ENCODE measurements at places on chromosomes 6 and 20. TPM values are rescaled to one million over a fixed set of nuclear protein-coding genes. Genes with fewer than 3 reads are reported as not detected.

- no peaks in the 10 kb centered on the region for H3K27me3 ChIP-seq
- no peak overlapping the region for H3K4me3 ChIP-seq
- no peak for DNase-seq
- H3K4me1 ChIP-seq: no peaks in the 10 kb centered on the region
- H3K36me3 ChIP-seq: no peaks in the 10 kb centered on the region
Measured at GRCh38 chr20:25224941-25225340, 22.9 kb upstream of the PYGB start.

DNA sequence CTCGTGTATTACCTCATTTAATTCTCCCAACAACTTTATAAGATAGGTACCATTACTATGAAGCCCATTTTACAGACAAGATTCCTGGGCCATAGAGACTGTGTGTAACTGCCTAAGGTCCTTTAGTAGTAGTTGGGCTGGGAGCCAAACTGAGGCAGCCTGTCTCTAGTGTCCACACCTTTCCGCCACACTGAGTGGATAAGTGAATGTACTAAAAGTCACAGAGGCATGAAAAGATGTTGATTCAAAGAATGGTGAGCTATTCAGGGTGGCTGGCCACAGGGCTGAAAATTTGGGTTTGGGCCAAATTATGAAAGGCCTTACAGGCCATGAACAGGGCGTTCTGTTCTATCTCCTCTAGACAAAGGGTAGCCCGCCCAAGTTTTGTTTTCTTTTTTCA lies 11.0 kb downstream of the CD24 start:
- H3K36me3 ChIP-seq: no peaks in the 10 kb centered on the region
- H3K27ac ChIP-seq: no peak overlapping the region
- H3K27me3 ChIP-seq: peaks cover 41% of the 10 kb centered on the region
- H3K4me1 ChIP-seq: no peaks in the 10 kb centered on the region
- DNase-seq: no peak

DNA sequence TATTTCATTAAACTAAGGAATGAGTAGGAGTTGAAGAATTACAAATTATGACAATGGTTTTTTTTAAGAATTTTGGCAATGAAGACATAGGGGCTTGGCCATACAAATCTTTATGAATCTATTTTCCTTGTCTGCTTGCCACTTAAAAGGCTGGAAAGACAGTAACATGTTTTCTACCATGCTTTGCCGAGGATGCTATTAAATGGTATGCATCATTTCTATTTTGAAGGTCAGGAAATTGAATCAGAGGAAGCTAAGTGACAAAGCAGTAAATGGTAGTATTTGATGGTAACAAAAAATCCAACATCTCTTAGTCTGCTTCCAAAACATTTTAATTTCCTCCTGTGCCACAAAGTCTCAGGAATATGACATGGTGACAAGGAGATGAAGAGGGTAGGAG lies 287.2 kb downstream of the RFPL4B start:
- no peak overlapping the region for H3K4me3 ChIP-seq
- no peaks in the 10 kb centered on the region for H3K36me3 ChIP-seq
- H3K27me3 ChIP-seq: no peaks in the 10 kb centered on the region
- no peaks in the 10 kb centered on the region for H3K4me1 ChIP-seq
- H3K27ac ChIP-seq: no peak overlapping the region

- no peak overlapping the region for H3K4me3 ChIP-seq
- no peak for DNase-seq
- peaks cover 50% of the 10 kb centered on the region for H3K27me3 ChIP-seq
- peaks cover 3% of the 10 kb centered on the region for H3K36me3 ChIP-seq
- no peak overlapping the region for H3K27ac ChIP-seq
- H3K4me1 ChIP-seq: no peaks in the 10 kb centered on the region
Measured at GRCh38 chr20:2417213-2417541, 36.5 kb downstream of the TGM6 start.

DNA sequence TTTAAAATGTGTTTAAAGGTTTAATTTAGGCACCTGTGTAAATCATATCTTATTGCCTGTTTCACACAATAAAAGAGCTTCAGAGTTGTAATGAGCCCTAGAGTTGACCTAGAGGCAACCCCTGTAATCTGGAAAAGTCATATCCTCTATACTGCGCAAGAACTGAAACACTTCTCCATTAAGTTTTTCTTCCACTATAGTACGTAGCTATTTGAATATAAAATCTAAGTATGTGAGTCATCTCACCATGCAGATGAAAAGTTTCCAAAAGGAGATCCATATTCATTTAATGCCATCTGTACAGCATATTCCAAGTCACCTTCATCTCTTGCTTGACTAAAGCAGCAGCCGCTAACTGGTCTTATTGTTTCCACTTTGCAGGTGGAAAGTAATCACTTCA lies 26.0 kb upstream of the TAAR1 start:
- no peaks in the 10 kb centered on the region for H3K4me1 ChIP-seq
- H3K4me3 ChIP-seq: no peak overlapping the region
- H3K27ac ChIP-seq: no peak overlapping the region
- no peak for DNase-seq

- no peak overlapping the region for H3K4me3 ChIP-seq
- peaks cover 22% of the 10 kb centered on the region for H3K27me3 ChIP-seq
- DNase-seq: no peak
- H3K4me1 ChIP-seq: no peaks in the 10 kb centered on the region
- no peaks in the 10 kb centered on the region for H3K36me3 ChIP-seq
Measured at GRCh38 chr6:7431674-7432390, 42.2 kb downstream of the RIOK1 start.

GRCh38 chr6:33716379-33716778 lies 4.9 kb upstream of the UQCC2 start:
- no peak overlapping the region for H3K4me3 ChIP-seq
- no peak for DNase-seq
- no peaks in the 10 kb centered on the region for H3K36me3 ChIP-seq
- H3K4me1 ChIP-seq: peaks cover 5% of the 10 kb centered on the region

DNA sequence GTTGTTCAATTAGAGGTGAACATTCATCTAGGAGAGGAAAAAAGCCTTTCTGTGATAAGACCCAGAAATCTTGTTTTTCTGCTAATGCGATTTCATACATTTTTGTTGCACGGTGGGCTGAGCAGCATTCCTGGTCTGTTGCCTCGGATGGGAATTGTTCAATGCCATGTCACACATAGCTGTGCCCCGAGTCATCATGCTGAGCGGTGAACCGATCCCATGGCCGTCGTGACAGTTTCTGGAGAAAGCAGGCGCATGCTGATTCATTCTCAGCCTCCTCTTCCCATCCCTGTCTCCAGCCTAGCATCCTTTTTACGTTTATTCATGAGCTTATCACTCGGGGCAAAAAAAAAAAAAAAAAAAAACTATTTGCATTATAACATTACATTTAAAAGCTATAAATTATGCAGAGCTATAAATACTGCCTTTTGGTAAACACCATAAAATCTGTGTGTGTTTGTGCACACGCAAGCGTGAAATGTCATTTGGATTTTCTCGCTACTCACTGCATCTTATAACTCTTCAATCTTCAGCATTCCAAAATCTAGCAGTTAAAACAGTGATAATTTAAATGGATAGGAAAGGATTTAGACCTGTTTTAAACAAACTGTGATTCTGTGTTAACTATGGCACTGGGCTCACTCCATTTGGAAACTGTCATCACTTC lies 58.9 kb upstream of the IFNGR1 start:
- peaks cover 8% of the 10 kb centered on the region for H3K36me3 ChIP-seq
- no peak for DNase-seq
- H3K27ac ChIP-seq: no peak overlapping the region
- peaks cover 12% of the 10 kb centered on the region for H3K4me1 ChIP-seq
- no peak overlapping the region for H3K4me3 ChIP-seq
- H3K27me3 ChIP-seq: peaks cover 22% of the 10 kb centered on the region

- peaks cover 45% of the 10 kb centered on the region for H3K4me1 ChIP-seq
- peak overlapping the region; percentile 78 for H3K4me3 ChIP-seq
- H3K36me3 ChIP-seq: peaks cover 17% of the 10 kb centered on the region
- no peak for DNase-seq
Measured at GRCh38 chr6:32152769-32153563, 975 bp upstream of the PPT2 start.

DNA sequence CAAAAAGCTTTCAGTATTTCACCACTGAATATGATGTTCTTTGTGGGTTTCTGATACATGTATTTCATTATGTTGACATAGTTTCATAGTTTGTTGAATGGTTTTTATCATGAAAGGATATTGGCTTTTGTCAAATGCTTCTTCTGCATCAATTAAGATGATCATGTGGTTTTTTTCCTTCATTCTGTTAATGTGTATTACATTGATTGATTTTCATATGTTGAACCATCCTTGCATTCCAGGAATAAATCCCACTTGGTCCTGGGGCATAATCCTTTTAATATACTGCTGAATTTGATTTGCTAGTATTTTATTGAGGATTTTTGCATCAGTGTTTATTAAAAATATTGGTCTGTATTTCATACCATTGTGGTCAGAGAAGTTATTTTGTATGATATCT lies 70.9 kb upstream of the BHLHE23 start:
- no peaks in the 10 kb centered on the region for H3K4me1 ChIP-seq
- peaks cover 15% of the 10 kb centered on the region for H3K27me3 ChIP-seq
- H3K36me3 ChIP-seq: peaks cover 3% of the 10 kb centered on the region
- no peak overlapping the region for H3K4me3 ChIP-seq

DNA sequence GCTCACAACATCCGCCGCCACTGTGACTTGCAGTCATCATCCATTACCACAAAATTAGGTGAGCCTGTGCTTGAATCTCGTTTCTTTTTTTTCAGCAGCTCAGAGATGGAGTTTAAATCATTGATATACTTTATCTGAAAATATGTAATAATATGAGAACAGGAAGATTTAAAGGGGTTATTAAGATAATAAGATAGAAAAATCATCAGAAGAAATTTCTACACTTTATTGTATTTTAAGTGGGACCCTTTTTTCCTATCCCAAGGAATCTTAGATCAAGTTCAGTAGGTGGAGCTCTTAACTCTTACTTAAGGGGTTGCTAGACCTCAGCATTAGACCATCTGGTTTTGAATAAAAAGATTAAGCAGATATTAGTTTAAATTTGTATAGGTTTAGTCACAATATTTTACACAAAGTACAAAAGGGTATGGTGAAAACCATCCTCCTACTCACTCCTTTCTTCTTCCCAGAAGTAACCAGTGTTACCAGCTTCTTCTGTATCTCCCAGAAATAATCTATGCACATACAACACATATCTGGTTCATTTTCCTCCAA lies 9.4 kb upstream of the NCOA7 start:
- no peak for DNase-seq
- no peak overlapping the region for H3K27ac ChIP-seq
- peaks cover 11% of the 10 kb centered on the region for H3K4me1 ChIP-seq
- no peaks in the 10 kb centered on the region for H3K36me3 ChIP-seq
- H3K4me3 ChIP-seq: no peak overlapping the region

DNA sequence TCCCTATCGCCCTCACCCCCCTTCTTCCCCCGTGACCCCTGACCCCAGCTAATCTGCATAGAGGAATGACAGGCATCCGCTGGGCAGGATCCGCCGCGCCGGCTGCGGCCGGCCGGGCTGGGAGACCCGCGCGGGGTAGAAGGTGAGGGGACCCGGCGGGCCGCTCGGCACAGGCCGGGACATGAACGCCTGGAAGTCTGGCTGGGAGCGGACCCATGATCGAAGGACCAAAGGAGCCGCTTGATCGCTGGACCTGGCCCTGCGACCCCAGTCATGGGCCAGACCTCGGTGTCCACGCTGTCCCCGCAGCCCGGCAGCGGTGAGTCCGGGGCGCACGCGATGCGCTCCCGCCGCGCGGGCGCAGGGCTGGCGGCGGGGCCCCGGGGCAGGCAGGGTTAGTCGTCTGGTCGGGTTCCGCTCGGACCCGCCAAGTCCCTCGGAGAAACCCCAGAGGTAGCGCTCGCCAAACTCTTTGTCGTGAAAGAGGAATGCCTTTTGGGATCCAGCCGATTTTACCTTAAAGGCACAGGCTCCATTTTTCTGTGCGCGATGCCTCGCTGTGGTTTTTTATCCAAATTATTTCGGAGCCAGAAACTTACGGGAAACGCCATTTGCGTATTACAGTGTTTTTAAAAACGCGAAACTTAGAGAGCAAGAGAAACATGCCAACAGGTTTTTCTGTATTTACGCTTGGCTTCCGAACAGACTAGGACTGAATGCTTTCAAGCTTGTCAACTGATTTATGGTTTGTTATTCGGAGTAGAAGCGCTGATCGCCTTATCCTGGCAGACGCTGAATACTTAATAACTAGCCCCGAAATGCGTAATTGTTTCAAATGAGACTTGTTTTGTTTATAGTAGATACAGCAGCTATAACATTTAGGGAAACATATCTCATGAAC lies at the start of gene PHACTR2:
Gene PHACTR2, plus strand, starts transcription at position 75 of the 901 bp plus-strand sequence. Its CDS starts 199 bp downstream, at position 274.
- H3K4me3 ChIP-seq: peak within 1 kb of the TSS; percentile 76
- no peak within 1 kb of the TSS for H3K27ac ChIP-seq
- peaks cover 2% of the 10 kb centered on the region for H3K36me3 ChIP-seq
- peak; percentile 15 for DNase-seq
- H3K27me3 ChIP-seq: no peaks in the 10 kb centered on the region

DNA sequence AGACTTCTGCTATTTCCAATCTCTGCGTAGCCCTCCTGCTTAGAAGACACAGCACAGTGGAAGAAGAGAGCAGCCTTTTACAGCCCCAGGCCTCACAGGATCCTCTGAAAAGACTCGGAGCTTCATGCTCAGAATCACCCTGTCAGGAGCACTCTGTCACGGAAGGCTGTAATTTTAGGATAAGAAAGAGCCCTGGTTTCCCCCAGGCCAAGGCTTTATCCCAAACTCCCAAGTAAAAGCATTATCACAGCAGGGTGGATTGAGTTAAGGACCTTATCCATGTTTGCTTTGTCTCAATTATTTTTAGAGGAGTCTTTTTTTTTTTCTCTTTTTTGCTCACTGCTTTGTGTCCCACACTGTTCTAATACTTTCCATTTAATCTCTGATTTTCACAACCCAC lies 39.2 kb downstream of the ANKS1A start:
- H3K36me3 ChIP-seq: no peaks in the 10 kb centered on the region
- no peak overlapping the region for H3K27ac ChIP-seq
- H3K4me1 ChIP-seq: peaks cover 15% of the 10 kb centered on the region
- no peaks in the 10 kb centered on the region for H3K27me3 ChIP-seq

DNA sequence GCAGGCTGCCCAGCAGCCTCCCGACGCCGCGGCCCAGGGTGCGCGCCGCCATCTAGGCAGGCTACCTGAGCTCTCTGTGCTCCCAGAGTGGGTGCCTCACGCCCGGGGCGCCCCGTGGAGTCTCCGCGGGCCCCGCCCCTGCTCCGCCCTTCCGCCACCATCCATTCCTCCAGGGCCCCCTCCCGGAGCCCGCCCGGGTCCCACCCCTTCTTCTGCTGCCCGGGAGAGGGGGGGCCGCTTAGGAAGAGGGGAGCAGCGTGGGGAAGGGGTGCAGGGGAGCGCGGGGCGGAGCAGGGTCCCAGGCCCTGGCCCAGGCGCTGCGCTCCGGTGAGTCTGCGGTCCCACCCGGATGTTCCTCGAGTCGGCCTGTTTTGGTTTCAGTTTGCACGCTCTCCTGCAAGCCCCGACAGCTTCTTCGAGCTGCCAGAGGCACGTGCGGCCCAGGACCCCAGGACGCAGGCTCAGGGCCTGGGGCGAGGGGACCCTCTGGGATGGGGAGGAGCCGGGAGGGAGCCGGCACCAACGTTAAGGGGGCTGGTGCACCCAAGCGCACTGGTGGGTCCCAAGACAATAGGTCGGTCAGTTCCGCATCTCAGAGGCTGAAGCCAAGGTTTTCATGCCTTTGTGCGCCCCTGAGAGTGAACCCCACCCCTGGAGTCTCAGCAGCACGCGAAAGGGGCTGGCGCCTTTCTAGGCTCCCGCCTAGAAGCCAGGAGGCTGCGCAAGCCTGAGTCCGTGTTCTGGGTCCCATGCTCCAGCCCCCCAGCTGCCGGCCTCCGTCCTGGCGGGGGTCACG lies at the start of gene ACSS1:
Gene ACSS1, minus strand, starts transcription at position 89 of the 796 bp plus-strand sequence. Its CDS starts 37 bp downstream, at position 52.
- H3K36me3 ChIP-seq: no peaks in the 10 kb centered on the region
- H3K27me3 ChIP-seq: peaks cover 9% of the 10 kb centered on the region
- H3K27ac ChIP-seq: peak within 1 kb of the TSS; percentile 93
- peaks cover 43% of the 10 kb centered on the region for H3K4me1 ChIP-seq
- peak; percentile 72 for DNase-seq

Gene LHFPL5
- total RNA-seq: not detected

Gene RTF2
- total RNA-seq: 62.6 TPM

Gene ASIP
- not detected for total RNA-seq

Gene RSPH3
- total RNA-seq: 2.7 TPM

Gene CRISP3
- not detected for total RNA-seq

Gene DNMT3B
- 0.30 TPM for total RNA-seq

Gene TREML4
- not detected for total RNA-seq

Gene ATP6V1G2
- total RNA-seq: 2.0 TPM

Measured in T-helper 17 cell (primary cell).